ENCODE measurements at places on chromosomes 6 and 20. TPM values are rescaled to one million over a fixed set of nuclear protein-coding genes. Genes with fewer than 3 reads are reported as not detected.

Gene CCDC170
- total RNA-seq, result 6.2 TPM

DNA sequence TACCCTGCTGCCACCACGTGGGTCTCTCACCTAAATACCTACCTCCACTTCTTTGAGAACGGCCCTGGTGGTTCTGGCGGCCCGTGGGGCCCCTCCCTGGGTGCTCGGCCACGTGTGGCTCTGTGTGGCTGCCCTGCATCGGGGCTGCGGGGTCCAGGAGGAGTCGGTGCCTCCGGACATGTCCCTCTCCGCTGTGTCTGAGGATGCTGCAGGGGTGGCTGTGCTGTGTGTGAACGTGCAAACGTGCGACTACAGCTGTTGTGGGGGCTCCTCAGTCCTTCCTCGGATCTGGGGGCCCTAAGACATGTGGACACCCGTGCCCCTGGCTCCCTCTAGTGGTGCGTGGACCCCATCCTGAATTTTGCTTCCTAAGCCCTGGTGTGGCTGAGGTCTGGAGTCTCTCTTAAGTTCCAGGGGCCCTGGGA, 691.8 kb downstream of the QKI start:
- no peaks in the 10 kb centered on the region for H3K36me3 ChIP-seq
- no peak for DNase-seq
- peaks cover 5% of the 10 kb centered on the region for H3K4me1 ChIP-seq
- no peaks in the 10 kb centered on the region for H3K27me3 ChIP-seq

- no peaks in the 10 kb centered on the region for H3K36me3 ChIP-seq
- H3K4me1 ChIP-seq, result no peaks in the 10 kb centered on the region
- DNase-seq, result no peak
- H3K27ac ChIP-seq, result peak overlapping the region; percentile 11
- no peak overlapping the region for H3K4me3 ChIP-seq
- H3K27me3 ChIP-seq, result no peaks in the 10 kb centered on the region
Observed at GRCh38 chr6:150767571-150768018, 97.9 kb upstream of the MTHFD1L start.

Gene PRICKLE4
- 29.3 TPM for total RNA-seq

- no peak for DNase-seq
- H3K27ac ChIP-seq, result no peak overlapping the region
- no peaks in the 10 kb centered on the region for H3K4me1 ChIP-seq
- no peaks in the 10 kb centered on the region for H3K27me3 ChIP-seq
- H3K36me3 ChIP-seq, result no peaks in the 10 kb centered on the region
Observed at GRCh38 chr6:6033858-6034257, 27.1 kb upstream of the NRN1 start.

- H3K36me3 ChIP-seq, result no peaks in the 10 kb centered on the region
- no peak overlapping the region for H3K4me3 ChIP-seq
- H3K4me1 ChIP-seq, result no peaks in the 10 kb centered on the region
- no peaks in the 10 kb centered on the region for H3K27me3 ChIP-seq
- H3K27ac ChIP-seq, result no peak overlapping the region
Observed at GRCh38 chr6:56270812-56271441, 23.5 kb upstream of the COL21A1 start.

- no peaks in the 10 kb centered on the region for H3K4me1 ChIP-seq
- H3K4me3 ChIP-seq, result no peak overlapping the region
- H3K36me3 ChIP-seq, result no peaks in the 10 kb centered on the region
- H3K27me3 ChIP-seq, result no peaks in the 10 kb centered on the region
- no peak overlapping the region for H3K27ac ChIP-seq
Observed at GRCh38 chr20:23877524-23877923, 2.0 kb downstream of the CST5 start.

Gene LMBRD1
- total RNA-seq, result 54.9 TPM

GRCh38 chr6:167663784-167664443, 162.8 kb upstream of the AFDN start:
- H3K4me1 ChIP-seq, result no peaks in the 10 kb centered on the region
- DNase-seq, result peak; percentile 40
- no peak overlapping the region for H3K4me3 ChIP-seq
- H3K27ac ChIP-seq, result no peak overlapping the region

DNA sequence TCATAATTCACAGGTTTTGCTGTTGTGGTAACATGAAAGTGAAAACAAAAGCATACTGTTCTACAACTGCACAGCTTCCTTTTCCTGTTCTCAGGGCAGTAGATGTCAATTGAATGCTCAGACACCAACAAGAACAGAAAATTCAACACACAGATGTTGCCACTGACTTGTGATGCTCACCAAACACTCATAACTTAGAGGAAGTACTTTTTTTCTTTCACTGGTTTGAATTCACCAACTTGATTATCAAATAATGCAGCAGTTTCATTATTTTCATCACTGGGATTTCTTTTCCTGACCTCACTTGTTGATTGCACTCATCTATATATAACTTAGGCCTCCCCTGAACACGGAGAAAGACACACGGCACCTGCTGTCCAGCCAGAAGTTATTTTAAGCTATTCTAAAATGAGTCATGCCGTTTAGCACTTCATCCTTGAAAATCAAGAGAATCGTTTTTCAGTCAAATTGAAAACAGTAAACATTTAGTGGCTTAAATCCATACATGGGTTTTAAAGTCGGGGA, 949 bp downstream of the TXLNB start:
- peak; percentile 19 for DNase-seq
- no peaks in the 10 kb centered on the region for H3K27me3 ChIP-seq
- H3K27ac ChIP-seq, result peak overlapping the region; percentile 79
- no peaks in the 10 kb centered on the region for H3K36me3 ChIP-seq
- no peak overlapping the region for H3K4me3 ChIP-seq
- peaks cover 3% of the 10 kb centered on the region for H3K4me1 ChIP-seq

Gene MRPS18B
- 6.0 TPM for total RNA-seq

GRCh38 chr6:138264372-138264880, 46.1 kb upstream of the PBOV1 start:
- no peak overlapping the region for H3K27ac ChIP-seq
- H3K36me3 ChIP-seq, result no peaks in the 10 kb centered on the region
- H3K27me3 ChIP-seq, result no peaks in the 10 kb centered on the region
- no peak overlapping the region for H3K4me3 ChIP-seq
- DNase-seq, result no peak
- no peaks in the 10 kb centered on the region for H3K4me1 ChIP-seq

DNA sequence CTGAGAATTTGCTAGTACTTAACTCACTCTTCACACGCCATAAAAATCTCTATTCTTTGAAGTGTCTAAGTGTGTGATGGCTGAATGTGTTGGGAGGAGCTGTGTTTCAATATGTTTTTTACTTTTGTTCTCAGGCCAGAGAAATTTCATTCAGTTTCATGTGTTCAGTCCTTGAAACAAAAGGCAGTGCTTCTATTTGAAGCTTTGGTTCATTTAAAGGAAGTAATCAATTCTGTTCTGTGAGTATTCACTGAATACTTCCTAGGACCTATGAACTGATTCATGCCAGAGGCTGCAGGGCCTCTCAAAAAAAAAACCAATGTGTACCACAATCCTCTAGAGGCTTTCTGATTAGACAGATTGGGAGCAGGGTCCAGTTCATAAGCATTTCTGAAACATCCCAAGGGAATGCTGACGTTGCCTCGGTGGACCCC, 12.4 kb upstream of the F13A1 start:
- H3K4me1 ChIP-seq, result no peaks in the 10 kb centered on the region
- H3K36me3 ChIP-seq, result no peaks in the 10 kb centered on the region
- no peak overlapping the region for H3K4me3 ChIP-seq
- DNase-seq, result no peak
- H3K27ac ChIP-seq, result no peak overlapping the region

DNA sequence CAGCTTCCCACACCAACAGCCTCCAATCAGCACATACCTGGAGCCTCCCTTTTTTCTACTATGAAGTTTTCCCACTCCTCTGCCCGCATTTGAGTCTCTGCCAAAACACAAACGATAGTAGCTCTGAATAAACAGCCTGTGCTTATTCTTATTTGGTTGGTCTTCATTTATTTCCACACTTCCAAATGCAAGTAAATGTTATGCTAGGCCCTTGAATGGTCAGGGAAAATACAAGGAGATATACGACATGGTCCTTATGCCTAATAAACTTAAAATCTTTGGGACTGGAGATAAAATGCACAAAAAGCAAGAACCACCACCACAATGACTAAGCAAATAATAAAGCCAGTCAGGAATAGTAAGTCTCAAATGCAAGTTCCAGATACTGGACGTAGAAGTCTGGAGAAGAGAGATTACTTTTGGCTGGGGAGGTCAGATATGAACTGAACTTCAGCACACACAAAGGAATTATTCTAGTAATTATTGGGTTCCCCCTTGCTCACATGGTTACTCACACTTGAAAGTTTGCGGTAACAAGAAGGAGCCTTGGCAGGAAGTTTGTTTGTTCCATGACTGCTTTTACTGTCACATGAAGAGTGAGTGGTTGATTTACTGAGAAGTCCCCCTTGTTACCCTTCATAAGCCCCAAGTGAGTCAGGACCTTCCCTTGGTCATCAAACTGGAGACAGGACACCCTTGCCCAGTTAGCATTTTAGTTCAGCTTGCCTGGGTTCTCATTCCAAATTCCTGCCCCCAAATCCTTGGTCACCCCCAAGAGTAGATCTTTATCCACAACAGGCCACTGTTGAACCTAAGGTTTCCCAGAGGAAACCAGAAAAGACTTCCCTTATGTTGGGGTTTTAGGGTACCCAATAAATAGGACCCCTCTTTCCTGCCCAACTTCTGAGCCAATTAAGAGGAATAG, 511.2 kb upstream of the JARID2 start:
- no peaks in the 10 kb centered on the region for H3K27me3 ChIP-seq
- no peak overlapping the region for H3K4me3 ChIP-seq
- peak overlapping the region; percentile 35 for H3K27ac ChIP-seq
- no peak for DNase-seq

DNA sequence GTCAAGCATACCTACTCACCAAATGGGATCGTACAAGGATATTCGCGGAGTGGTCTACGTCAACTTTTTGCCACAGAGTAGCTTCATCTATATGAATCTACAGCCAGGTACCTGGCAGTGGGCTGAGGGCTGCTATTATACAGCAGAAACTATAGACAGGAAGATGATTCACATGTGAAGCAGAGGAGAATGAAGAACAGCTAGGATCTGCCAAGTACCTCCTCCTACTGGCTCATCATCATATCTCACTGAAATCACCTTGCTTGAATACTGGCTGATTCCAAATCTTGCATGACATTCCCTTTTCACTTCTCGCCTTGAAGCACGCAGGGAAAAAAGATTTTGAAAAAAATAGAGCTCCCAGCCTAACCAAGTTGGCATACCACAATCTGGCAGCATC, 488.7 kb upstream of the NRSN1 start:
- H3K4me3 ChIP-seq, result no peak overlapping the region
- H3K36me3 ChIP-seq, result no peaks in the 10 kb centered on the region
- no peaks in the 10 kb centered on the region for H3K27me3 ChIP-seq
- no peaks in the 10 kb centered on the region for H3K4me1 ChIP-seq

DNA sequence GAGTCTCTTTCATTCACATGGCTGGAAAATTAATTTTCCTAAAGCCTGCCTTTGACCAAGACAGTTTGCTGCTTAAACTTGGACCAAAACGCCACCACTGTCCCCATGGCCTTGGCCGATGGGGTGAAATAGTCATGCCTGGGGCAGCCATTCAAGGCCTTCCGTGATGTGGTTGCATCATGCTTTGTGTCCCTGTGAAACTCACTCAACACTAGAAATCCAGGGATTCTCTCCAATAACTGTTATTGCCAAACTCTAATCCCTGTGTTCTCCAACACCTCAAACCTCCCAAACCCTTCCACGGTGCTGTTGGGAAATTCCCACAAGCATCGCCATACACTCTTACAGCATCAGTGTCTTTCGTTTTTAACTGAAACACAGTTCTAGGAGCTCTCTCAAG, 1.4 kb upstream of the TXNDC5 start:
- DNase-seq, result no peak
- peak overlapping the region; percentile 87 for H3K27ac ChIP-seq
- peaks cover 15% of the 10 kb centered on the region for H3K4me1 ChIP-seq
- H3K4me3 ChIP-seq, result no peak overlapping the region
- no peaks in the 10 kb centered on the region for H3K36me3 ChIP-seq

DNA sequence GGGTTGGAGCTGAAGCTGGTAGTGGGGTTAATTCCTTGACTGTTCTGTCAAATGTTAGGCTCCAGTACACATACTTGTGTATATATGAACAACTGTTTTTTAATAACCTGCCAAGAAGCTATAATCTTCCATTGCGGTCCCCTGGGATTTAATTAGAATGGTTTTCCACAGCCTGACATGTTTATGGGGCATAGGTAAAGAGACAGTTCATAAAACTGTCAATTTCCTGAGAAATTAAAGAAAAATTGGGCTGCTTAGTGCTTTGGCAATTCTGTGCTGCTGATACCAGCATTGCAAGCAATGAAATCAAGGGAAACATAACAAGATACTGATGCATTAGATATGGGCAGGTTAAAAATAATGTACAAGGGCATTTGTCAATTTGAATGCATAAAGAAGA, 314.1 kb upstream of the SLC35B3 start:
- no peaks in the 10 kb centered on the region for H3K36me3 ChIP-seq
- H3K4me3 ChIP-seq, result no peak overlapping the region
- no peak overlapping the region for H3K27ac ChIP-seq
- H3K4me1 ChIP-seq, result no peaks in the 10 kb centered on the region

- peak; percentile 68 for DNase-seq
- peaks cover 16% of the 10 kb centered on the region for H3K27me3 ChIP-seq
- H3K4me3 ChIP-seq, result no peak overlapping the region
Observed at GRCh38 chr6:3748208-3749066, 3.1 kb downstream of the PXDC1 start.

DNA sequence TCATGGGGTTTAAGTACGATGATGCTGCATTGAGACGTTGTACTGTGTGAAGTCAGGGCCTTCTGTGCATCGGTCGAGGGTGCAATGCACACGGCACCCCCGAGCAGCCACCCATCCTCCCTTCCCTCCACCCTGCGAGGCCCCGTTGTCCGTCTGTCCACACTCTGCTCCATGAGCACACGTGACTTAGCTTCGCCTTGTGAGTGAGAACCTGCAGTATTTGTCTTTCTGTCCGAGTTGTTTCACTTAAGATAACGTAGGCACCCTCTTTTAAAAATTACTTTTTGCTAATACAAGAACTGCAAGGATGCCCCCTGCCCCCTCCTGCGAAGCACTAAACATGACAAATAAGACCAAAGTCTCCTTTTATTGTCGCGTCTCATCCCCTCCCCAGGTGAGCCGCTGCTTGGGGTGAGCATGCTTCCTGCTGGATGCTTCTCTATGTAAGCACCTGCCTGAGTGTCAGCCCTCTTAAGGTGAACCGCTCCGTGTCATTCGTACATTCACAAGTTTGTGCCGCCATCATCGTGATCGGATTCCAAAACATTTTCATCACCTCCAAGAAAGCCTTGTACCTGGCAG, 3.6 kb upstream of the RBBP8NL start:
- peaks cover 9% of the 10 kb centered on the region for H3K4me1 ChIP-seq
- DNase-seq, result no peak
- H3K27ac ChIP-seq, result no peak overlapping the region
- H3K4me3 ChIP-seq, result no peak overlapping the region
- H3K27me3 ChIP-seq, result peaks cover 18% of the 10 kb centered on the region
- H3K36me3 ChIP-seq, result no peaks in the 10 kb centered on the region

Measured in transverse colon (tissue), 4 donors.